ENCODE measurements at places on chromosomes 12 and 14.
A peak's percentile ranks its signal among the peaks of the same experiment; 100 is the strongest.

- DNase-seq: no peak
Measured at GRCh38 chr14:68718023-68718990, 74.6 kb downstream of the ZFP36L1 start.

DNA sequence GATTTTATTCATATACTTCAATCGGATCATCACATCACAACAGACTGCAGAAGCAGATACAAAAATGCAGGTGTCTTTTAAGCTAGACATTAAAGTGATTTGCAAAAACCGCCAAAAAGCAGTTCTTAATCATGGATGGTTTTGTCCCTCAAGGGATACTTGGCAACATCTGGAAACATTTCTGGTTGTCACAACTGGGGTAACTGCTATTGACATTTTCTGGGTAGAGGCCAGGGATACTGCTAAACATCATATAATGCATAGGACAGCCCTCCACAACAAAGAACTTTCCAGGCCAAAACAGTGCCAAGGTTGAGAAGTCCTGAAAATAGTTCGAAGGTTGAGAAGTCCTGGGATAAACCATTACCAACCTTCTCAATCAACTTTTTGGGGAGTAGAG is 101.8 kb upstream of the BBS10 start:
- no peak for DNase-seq

GRCh38 chr14:67620217-67620785 is 581 bp downstream of the ARG2 start:
- DNase-seq: no peak

GRCh38 chr12:116164250-116165035 is 113.0 kb downstream of the MED13L start:
- peak; percentile 54 for DNase-seq

DNA sequence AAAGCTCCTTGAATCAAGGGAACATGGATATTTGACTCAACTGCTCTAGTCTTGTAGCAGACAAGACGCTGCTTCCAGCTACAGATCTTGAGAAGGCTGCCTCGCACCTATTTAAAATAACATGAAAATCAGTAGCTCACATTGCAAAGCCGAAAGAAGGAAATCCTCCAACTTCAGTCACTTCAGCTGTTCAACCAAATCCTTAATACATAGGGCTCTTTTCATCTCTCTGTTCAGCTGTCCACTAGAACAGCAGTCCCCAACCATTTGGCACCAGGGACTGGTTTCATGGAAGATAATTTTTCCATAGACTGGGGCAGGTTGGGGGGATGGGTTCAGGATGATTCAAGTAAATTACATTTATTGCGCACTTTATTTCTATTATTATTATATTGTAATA is 1116.0 kb upstream of the TMEM132C start:
- DNase-seq: no peak

GRCh38 chr14:52960627-52961026 is 9.8 kb upstream of the FERMT2 start:
- no peak for DNase-seq

GRCh38 chr12:30980955-30981662 is 54.6 kb downstream of the TSPAN11 start:
- DNase-seq: no peak

DNA sequence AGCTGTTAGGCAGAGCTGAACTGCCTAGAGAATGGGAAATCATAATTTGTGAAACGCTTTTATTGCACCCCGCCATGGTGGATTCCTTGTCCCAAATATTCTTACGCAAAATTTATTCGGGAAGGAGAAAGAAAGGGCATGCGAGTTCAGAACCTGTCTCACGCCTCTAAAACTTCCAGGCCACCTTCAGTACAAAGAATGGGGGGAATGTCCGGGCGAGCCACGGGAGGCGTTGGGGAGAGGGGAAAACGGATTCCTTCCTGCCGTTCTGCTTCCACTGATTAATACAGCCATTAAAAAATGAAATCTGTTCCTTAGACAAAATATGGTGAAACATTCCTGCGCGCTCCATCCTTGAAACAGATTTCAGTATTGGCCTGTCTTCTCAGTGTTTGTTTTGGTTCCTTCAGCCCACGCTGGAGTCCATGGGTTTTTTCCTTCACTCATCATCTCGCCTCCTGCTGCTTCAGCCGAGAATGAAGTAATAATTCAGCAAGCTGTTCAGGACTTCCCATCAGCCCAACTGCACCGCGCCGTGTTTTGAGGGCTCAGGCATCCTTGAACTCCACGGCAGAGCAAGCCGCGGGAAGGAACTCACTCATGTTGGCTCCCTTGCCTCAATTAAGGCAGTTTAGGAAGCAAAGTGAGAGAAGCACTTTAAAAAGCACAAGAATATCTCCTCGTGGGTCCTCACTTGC is 47.7 kb upstream of the CDKN3 start:
- DNase-seq: no peak

GRCh38 chr12:81207173-81207572 is 129.3 kb downstream of the ACSS3 start:
- DNase-seq: no peak

DNA sequence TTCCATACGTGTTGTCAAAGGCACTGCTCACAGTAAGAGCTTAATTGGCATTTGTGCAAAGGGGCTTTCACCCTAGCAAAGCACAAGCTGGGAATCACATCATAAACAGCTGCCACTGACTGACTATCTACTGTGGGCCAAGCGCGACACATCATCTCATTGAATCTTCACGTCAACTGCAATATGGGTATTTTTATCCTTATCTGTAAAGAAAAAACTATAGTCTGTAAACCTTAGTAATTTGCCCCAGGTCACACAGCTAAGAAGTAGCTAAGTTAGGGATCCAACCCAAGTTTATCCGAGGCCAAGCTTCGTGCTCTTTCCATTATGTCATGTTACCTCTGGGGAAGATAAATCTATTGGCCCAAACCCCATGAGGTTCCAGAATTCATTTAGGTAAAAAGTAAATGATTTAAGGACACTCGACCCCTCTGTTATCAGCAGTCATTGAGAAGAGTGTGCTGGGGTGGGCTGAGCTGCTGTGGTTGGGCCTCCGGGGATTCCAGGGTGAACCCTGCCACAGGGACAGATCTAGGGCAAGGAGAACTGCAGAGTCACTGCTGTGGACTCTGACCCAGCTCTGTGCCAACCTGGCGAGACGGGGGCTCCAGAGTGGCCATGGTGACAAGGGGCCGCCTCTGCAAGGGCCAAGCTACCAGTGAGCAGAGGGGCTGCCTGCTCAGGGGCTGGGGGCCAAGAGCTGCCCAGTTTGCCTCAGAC is 27.6 kb downstream of the NCKAP5L start:
- no peak for DNase-seq

DNA sequence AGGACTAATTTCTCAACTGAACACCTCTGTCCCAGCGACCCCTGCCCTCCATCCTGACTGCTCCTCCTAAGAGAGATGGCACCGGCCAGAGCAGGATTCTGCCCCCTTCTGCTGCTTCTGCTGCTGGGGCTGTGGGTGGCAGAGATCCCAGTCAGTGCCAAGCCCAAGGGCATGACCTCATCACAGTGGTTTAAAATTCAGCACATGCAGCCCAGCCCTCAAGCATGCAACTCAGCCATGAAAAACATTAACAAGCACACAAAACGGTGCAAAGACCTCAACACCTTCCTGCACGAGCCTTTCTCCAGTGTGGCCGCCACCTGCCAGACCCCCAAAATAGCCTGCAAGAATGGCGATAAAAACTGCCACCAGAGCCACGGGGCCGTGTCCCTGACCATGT is 756 bp downstream of the RNASE7 start:
- no peak for DNase-seq

GRCh38 chr12:13133886-13134285 is 30.4 kb upstream of the GSG1 start:
- DNase-seq: no peak

DNA sequence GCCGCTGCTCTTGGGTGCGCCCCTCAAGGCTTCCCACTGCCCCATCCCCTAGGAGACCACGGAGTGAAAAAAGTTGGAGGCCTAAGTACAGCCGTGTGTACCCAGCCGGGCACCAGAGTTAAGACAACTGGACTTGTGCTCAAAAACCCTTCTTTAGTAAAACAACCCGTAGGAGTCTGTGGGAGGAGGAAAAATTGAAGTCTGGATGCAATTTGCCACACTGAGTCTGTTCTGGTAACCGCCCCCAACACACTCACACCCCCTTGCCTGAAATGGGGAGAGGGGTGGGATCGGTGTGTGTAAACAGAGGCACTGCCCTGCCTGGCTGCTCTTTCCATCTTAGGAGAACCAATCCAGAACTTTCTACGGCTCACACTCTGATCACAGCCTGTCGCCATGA is 41.7 kb downstream of the DPF3 start:
- no peak for DNase-seq

DNA sequence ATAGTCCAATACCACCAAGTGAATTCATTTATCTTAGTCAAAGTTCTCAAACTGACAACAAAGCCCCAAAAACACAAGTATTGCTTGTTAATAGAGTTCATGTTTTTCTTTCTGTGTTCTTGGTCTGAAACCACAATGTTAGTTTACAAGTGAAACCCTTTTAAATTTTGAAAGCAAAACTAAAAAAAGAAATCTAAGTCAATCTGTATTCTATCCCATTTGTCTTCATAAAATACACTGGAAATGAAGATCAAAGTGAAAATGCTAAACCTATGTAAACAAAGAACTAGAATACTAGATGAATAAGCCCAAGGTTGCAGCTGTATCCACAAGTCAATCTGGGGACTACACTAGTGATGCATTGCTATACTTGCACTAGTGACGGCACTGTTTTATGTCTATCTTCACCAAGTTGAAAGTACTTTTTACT is 10.4 kb downstream of the MAP4K5 start:
- DNase-seq: no peak

GRCh38 chr12:25743679-25744215 is 190.7 kb upstream of the LMNTD1 start:
- no peak for DNase-seq

GRCh38 chr12:48092611-48093010 is 13.3 kb downstream of the SENP1 start:
- DNase-seq: no peak

DNA sequence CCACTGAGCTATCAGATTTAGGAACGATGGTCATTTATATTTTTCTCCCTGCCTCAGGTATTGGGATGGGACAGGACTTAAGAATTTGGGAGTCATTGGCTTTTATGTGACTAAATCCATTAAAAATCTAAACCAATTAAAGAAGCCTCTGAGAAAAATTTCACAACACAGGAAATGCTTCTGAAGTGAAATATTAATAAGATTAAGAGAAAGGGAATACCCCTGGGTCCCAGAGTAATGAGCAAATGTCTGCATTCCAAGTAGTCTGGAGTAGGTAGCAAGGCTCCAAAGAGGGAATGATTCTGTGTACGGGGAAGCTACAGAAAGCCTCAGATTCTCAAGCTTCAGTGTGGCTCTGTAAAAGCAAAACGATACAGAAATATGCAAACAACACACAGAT is 707 bp upstream of the MED6 start:
- DNase-seq: no peak

DNA sequence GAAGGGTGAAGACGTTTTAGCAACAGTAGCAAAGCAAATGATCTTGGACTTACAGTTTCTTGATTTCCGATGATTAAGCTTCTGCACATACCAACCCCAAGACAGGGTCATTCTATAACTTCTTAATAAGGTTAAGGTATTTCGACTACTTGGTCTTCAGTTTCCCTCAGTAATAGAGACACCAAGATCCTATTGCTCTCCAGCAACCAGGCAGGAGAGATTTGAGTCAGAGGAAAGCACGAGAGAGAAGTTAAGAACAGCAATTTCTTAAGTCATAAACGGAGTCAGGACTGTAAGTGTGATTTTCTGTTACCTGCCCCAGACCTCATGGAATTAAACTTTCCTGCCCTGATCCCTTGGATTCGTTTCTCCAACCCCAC is 215.6 kb downstream of the TTC8 start:
- DNase-seq: no peak

- no peak for DNase-seq
Measured at GRCh38 chr12:102960766-102961465, 3.4 kb downstream of the ASCL1 start.

- peak; percentile 28 for DNase-seq
Measured at GRCh38 chr12:51269174-51270066, 795 bp downstream of the SMAGP start.

- DNase-seq: no peak
Measured at GRCh38 chr14:99215277-99215676, 56.7 kb downstream of the BCL11B start.

DNA sequence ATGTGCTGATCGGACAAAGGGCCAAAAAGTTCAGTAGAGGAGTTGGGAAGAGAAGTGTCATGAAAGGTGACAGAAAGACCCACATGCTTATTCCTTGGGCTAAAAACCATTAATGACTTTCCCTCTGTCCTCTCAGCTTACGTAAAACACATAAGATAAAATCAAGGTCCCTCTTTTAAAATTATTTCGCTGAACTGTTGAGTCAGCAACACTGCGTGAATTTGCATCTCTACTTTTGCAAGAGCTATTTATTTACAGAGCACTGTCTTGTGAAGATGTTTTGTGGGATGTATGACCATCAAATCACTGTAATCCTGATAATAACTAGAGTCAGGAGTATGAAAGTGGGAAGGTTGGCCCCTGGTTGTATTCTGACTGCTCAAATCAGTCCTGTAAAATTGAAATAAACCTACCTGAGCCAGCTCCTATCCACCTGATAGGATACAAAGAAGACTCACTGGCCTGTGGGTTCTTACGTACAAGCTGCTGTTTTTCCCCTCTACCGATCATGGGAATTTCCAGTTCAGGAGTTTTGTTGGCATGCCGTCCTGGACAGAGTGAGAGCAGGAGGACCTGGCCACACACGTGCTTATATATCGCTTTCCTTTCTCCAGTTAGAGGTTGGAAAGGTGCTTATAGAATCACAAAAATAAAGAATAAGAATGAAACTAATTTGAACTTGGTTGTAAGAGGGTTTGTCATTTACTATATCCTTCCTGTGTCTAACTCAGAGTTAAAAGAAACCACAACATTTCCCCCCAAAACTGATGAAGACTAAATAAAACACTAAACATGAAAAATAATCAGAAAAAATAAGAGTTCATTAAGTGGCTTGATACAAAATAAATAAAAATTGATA is 42.9 kb downstream of the IFNG-AS1 start:
- no peak for DNase-seq

DNA sequence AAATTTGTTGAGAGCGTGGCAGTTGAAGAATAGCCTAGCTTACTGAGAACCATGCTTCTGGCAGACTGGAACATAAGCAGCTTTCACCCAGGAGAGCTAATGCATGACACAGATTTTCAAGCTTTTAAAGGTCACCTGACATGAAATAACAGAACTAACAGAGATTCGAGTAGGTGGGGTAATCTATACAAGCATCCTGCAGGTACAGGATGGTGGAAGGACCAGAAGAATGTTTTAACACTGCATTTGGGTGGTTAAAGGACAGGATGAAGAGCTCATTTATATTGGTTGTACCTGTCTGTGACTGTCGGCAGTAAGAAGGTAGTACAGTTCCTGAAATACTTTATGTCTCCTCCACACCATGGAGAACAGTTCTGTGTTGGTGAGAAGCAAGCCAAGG is 8.9 kb downstream of the PELI2 start:
- DNase-seq: no peak

DNA sequence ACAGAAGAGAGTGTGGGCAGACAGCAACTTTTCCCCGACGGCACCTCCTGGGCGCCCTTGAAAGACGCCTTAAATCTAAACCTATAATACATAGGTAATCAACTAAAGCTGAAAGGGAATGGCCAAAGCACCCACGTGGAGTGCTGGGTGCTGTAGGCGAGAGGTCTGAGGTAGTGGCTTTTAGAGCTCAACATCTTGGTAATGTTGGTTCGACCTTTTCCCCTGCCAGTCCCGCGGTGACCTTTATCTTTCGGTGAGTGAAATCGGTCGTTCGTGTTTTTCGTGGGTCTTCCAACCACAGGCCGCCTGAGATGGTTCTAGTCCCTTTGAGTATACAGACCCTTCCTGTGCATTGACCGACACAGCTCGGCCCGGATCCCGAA is 9.1 kb downstream of the OR6S1 start:
- DNase-seq: no peak

- no peak for DNase-seq
Measured at GRCh38 chr12:54173906-54174471, 14.8 kb downstream of the SMUG1 start.

All from hematopoietic multipotent progenitor cell treated with erythropoietin and hydrocortisone succinate and interleukin-3 and kit ligand, for 17 days (in vitro differentiated cells).